ENCODE measurements at places on chromosomes 4 and X.

DNA sequence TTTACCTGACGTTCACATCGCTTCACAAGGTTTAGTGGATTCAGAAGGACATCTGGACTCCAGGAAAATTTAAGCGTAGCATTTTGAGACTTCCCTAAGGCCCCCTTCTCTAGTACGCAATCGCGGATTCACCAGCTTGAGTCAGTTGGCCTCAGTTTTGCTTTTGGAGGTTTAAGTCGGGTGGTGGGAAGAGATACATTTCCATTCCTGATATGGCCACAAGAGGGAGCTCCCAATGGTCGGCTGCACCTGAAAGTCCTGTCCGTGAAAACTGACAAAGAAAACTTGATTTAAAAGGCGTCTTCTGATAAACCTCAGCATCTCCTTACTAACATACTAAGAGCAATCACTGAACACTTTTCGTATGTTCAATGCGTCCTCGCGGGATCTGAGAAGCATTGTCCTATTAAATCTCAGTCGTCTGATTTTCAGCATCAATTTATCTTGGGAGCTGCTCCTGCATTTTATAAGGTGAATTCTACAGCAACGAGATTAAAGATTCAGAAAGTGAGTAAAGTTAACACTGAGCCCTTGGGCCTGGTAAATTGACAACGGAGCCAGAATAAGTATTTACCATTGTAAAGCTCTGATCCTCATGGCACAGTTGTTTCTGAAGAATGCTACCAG lies 50.6 kb downstream of the LGI2 start:
- peak overlapping the region; percentile 10 for H3K4me3 ChIP-seq
- H3K27ac ChIP-seq = peak overlapping the region; percentile 73
- no peaks in the 10 kb centered on the region for H3K4me1 ChIP-seq

DNA sequence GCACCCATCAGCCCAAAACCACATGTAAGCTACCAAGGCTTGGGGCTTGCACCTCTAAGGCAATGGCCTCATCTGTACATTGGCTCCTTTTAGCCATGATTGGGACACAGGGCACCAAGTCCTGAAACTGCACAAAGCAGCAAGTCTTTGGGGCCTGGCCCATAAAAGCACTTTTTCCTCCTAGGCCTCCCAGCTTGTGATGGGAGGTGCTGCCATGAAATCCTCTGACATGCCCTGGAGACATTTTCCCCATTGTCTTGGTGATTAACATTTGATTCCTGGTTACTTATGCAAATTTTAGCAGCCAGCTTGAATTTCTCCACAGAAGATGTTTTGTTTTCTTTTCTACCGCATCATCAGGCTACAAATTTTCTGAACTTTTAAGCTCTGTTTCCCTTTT lies 58.5 kb upstream of the PABPC4L start:
- no peak for DNase-seq
- H3K36me3 ChIP-seq = no peaks in the 10 kb centered on the region
- no peak overlapping the region for H3K27ac ChIP-seq

GRCh38 chrX:70468709-70469108 lies 24.1 kb downstream of the DLG3 start:
- no peak overlapping the region for H3K4me3 ChIP-seq
- no peak overlapping the region for H3K27ac ChIP-seq
- H3K36me3 ChIP-seq = no peaks in the 10 kb centered on the region
- no peak for DNase-seq
- no peaks in the 10 kb centered on the region for H3K27me3 ChIP-seq

DNA sequence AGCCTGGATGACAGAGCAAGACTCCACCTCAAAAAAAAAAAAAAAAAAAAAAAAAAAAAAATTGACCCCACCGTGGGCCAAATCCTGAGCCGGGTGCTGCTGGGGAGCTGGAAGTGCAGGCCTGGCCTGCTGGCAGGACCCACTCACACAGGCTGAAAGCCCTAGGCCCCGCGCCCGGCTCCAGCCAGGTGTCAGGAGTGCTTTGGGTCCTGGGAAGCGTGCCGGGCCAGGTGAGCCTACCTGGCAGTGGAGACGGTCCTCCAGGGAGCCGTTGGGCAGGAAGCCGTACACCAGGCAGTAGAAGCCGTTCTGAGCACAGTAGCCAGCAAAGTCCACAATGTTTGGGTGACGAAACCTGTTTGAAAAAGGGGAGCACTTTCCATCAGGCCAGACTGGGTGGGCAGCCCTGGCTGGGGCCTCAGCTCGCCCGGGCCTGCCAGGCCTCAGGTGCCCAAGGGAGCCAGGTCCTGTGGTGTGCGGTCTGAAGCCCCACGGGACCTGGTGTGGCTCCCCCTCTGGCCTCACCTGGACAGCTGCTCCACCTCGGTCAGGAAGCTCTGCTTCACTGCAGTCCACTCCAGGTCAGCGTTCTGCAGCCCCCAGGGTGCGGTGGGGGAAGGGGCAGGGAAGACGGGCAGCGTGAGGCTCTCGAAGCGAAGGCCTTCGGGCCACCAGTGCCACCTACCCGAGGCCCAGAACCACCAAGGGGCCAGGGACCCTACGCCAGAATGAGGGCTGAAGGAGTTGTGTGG lies 1.8 kb downstream of the IRAK1 start:
- peaks cover 4% of the 10 kb centered on the region for H3K4me1 ChIP-seq
- peak overlapping the region; percentile 74 for H3K27ac ChIP-seq
- no peaks in the 10 kb centered on the region for H3K27me3 ChIP-seq
- H3K4me3 ChIP-seq = no peak overlapping the region
- peaks cover 20% of the 10 kb centered on the region for H3K36me3 ChIP-seq

- H3K27me3 ChIP-seq = no peaks in the 10 kb centered on the region
- H3K36me3 ChIP-seq = no peaks in the 10 kb centered on the region
- H3K4me3 ChIP-seq = no peak overlapping the region
These were observed 16.7 kb downstream of the GPRIN3 start for GRCh38 chr4:89290727-89291516.

Data from gastrocnemius medialis (tissue), 4 donors.